ENCODE measurements at places on chromosomes 7 and 10.
A peak's percentile ranks its signal among the peaks of the same experiment; 100 is the strongest.

GRCh38 chr10:119197921-119198320 lies 9.4 kb upstream of the GRK5 start:
- no peak for DNase-seq

GRCh38 chr10:63699785-63700613 lies 178.8 kb downstream of the REEP3 start:
- peak; percentile 19 for DNase-seq

DNA sequence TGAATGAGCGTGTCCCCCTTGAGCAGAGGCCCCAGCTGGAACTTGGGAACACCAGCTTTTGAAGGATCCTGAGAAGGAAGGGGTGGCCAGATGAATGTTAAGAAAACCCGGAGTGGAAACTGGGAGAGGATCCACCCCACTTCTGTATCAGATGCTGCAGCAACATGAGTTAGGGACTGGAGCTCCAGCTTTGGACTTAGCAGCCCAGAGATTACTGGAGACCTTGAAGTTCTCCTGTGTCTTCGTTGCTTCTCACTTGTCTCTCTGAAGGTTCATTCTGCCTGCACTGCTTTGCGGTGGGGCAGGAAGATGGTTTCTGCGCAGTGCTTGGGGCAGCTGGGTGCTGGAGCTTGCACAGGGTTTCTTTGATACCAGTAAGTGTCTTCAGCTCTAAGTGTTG lies 9.3 kb downstream of the TMEM248 start:
- peak; percentile 72 for DNase-seq

GRCh38 chr10:129891806-129892205 lies 72.3 kb downstream of the EBF3 start:
- DNase-seq, result no peak

GRCh38 chr10:2122431-2123124 lies 385.3 kb upstream of the ADARB2 start:
- DNase-seq, result no peak

GRCh38 chr7:7920481-7920880 lies 48.1 kb upstream of the GLCCI1 start:
- DNase-seq, result no peak

DNA sequence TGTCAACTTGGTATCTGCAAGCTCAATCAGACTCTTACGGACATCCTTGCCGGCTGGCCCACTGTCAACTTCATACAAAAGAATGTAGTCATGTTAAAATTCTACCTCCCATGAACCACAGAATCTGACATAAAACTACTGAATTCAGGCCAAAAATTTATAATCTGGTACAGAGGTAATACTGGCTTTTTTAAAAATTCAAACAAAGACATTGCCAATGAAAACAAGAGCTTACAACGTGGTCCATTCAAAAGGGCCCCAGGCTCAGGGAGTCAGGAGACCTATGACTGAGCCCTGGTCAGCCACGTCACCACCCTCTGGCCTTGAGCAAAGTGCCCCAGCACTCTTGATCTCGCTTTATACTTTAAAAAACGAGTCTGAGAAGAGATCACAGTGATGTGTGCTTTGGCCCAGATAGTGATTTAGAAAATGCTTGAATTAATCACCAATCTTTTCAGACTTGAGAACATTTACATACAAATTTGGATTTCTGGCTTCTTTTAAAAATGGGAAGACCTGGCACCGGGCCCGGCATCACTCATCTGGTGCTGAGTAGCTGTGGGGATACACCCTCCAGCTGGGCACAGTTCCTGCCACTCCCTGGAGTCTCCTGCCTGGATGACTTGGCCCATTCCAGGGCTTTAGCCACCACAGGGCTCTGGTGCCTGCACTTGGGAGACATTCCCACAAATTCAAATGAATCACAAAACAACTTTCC lies 94.1 kb downstream of the PIP4K2A start:
- DNase-seq, result no peak

- DNase-seq, result no peak
Observed at GRCh38 chr10:122288262-122288661, 17.2 kb downstream of the BTBD16 start.
